ENCODE measurements at places on chromosomes 6 and 20.

GRCh38 chr6:163329991-163330390 is 84.5 kb upstream of the QKI start:
- DNase-seq: no peak

- peak; percentile 77 for DNase-seq
Observed at GRCh38 chr6:149840345-149841075, 23.6 kb downstream of the LRP11 start.

DNA sequence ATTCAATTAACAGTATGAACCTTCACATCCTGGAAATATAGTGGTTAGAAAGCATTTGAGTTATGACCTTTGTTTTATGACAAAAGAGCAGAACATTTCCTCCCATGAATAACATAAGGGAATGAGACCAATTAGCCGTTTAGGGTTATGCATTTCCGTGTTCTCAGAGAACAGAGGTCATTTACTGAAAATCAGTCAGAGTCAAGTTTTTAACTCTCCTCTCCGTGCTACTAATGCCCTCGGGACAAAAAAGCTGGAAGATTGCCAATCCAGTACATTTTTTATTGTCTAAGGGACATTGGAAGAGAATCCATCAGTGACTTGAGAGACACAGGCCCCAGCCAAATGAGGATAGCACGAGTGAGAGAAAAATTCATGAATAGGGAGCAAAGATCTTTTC is 632.7 kb downstream of the RFPL4B start:
- DNase-seq: no peak

GRCh38 chr6:63805808-63806572 is 170.4 kb downstream of the PHF3 start:
- DNase-seq: peak; percentile 23

DNA sequence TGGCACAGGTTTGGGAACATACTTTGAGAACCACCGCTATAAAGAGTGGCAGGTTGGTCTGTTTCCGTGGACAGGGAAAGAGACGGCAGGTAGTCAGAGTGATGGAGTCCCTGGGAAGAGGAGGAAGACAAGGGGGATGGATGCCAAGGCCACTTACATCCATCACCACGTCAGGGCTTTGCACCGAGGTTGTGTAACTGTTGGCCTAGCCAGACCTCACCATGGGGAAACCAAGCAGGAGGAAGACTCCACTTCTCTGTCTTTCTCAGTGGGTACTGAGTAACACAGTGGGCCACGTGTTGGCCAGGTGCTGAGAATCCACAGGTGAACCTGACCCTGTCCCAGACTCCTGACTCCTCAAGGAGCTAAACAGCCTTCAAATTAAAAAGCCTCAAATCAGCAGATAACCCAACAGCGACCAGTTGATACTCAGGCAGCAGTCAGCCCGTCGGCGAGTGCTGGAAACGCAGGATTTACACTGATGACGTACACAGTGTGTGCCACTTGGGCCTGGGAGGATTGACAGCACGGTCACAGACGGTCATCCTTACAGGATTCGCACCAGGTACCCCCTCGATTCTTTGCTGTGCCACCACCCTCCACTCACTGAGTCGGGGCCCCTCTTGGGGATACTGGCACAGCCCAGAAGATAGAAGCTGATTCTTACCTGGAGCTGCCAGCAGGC is 134.6 kb upstream of the SNX9 start:
- no peak for DNase-seq

GRCh38 chr6:12090714-12091113 is 78.6 kb downstream of the HIVEP1 start:
- no peak for DNase-seq

- no peak for DNase-seq
Observed at GRCh38 chr20:23776067-23776771, 25.5 kb upstream of the CST1 start.
